ENCODE measurements at places on chromosomes 5 and 9.

DNA sequence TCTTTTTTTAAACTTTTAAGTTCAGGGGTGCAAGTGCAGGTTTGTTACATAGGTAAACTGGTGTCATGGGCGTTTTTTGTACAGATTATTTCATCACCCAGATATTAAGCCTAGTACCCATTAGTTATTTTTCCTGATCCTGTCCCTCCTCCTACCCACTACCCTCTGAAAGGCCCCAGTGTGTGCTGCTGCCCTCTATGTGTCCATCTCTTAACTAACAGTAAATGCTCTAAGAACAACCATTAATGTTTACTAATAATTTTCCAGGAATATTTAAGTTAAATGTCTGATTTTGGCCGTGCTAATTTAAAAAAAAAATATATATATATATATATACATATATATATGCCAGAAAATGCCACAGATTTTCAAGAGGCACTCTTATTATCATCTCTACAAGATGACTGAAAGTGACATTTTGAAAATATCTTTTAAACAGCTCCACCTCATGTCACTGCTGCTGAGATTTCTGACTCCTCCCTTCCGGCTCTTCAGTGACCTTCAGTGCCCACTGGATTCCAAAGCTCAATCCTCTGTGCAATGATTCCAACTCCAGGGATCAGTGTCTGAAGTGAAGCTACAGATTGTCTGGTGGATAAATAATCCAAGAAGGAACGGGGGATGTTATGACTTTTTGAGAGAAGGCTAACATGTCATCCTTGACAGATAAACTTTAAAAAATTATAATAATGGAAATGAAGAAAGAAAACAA, 46.7 kb upstream of the HNRNPA0 start:
- no peak for DNase-seq

GRCh38 chr5:159419576-159419975, 89.3 kb upstream of the IL12B start:
- no peak for DNase-seq

- no peak for DNase-seq
These were observed 155.6 kb upstream of the VLDLR start for GRCh38 chr9:2465921-2466460.

- no peak for DNase-seq
These were observed 356.3 kb downstream of the BNC2 start for GRCh38 chr9:16514131-16514530.

GRCh38 chr5:163432544-163432943, 4.9 kb upstream of the CCNG1 start:
- no peak for DNase-seq

GRCh38 chr5:54758038-54758437, 227.4 kb downstream of the ESM1 start:
- DNase-seq: no peak

- no peak for DNase-seq
These were observed 143.4 kb downstream of the MYO10 start for GRCh38 chr5:16792598-16793275.

- DNase-seq: no peak
These were observed 10.5 kb downstream of the PTTG1 start for GRCh38 chr5:160432196-160432595.

DNA sequence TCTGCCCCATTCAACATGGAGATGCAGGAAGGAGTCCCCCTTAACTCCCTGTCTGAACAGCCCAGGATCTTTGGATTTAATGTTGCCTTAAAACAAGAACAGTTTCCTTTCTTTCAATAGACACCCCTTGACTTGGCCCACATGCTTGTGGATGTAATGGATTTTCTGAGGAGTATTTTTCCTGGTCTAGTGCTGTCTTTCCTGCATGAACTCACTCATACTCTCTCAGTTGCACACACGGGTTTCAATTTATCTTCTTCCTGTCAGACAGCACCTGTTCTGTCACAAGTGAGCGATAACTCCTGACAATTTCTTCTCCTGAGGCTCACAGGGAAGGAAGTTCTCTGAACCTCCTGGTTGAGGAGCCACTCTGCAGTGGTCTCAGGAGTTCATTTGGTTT, 85.1 kb downstream of the ACER2 start:
- no peak for DNase-seq

DNA sequence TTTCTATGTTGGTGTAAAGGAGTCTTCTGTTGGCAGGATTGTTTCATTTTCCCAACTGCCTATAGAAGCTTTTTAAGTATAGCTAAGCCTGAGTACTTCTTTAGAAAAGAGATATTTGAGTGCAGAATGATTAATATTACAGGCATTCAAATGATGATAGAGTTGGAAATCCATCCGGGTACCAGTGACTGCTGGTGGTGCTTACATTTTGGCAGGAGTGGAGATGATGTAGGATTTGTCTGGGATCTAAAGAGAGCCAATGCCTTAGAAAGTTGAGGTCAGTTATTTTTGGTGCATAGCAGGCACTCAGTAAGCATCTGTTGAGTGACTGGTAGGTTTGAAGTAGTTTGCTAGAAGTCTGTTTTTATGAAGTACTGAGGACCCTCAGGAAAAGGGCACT, 433.5 kb downstream of the DMAC1 start:
- DNase-seq: no peak

DNA sequence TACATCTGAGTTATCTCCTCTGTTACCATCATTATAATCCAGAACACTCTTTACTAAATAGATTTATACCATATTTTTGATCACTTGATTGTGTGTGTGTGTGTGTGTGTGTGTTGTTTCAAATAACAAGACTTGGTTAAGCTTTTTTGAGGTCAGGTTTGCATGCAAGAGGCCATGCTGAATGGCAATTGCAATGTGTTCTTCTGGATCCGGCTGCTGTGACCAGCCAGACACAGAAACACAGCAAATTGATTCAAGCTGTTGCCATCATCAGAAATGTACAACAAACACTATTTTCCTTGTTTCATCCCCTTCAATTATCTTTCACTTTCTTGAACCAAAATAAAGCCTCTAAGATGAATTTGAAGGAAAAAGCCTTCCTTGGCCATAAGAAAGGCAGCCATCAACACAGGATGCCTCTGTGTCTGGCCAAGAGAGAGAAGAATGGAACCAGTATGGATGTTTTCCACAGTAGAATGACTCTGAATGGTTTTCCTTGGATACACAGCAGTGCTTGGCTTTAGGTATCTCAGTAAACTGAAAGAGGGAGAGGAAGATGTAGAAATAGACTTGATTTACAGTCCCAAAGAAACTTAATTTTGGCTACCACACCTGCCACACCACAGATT, 53.9 kb downstream of the DPYSL3 start:
- no peak for DNase-seq

DNA sequence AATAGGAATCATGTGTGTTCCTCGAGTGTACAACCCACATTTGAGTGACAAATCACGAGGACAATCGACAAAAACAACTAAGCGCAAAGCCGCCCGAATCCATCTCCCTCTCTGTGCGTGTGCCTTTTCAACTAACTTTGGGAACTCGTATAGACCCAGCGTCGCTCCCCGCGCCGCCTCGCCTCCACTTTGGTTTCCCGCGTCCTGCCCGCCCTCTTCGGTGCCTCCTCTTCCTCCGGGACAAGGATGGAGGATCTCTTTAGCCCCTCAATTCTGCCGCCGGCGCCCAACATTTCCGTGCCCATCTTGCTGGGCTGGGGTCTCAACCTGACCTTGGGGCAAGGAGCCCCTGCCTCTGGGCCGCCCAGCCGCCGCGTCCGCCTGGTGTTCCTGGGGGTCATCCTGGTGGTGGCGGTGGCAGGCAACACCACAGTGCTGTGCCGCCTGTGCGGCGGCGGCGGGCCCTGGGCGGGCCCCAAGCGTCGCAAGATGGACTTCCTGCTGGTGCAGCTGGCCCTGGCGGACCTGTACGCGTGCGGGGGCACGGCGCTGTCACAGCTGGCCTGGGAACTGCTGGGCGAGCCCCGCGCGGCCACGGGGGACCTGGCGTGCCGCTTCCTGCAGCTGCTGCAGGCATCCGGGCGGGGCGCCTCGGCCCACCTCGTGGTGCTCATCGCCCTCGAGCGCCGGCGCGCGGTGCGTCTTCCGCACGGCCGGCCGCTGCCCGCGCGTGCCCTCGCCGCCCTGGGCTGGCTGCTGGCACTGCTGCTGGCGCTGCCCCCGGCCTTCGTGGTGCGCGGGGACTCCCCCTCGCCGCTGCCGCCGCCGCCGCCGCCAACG, at the start of gene GPR150:
TSS of gene GPR150 (plus strand) at position 58 of the 840 bp plus-strand sequence. CDS start at position 247, 189 bp downstream.
- peak; percentile 48 for DNase-seq

- no peak for DNase-seq
These were observed 76.1 kb downstream of the ADAMTS2 start for GRCh38 chr5:179268966-179269693.

DNA sequence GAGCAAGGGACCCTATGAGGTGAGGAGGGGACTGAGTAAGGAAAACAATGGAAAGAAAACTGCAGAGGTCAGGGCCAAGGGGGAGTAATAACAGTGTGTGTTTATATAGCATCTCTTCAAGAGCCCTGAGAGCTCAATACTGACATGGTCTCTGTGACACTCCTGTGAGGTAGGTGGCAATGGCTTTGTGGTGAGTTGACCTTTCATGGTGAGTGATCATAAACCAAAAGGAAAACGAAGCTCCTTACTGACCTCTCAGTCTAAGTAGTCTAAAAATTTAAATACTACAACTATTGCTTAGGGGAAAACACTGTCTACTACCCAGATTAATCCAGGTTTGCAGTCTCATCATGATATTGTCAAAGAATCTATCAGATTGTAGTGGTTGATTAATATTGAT, 130.9 kb downstream of the SNCAIP start:
- DNase-seq: no peak

- DNase-seq: peak; percentile 13
These were observed 235.3 kb downstream of the SYK start for GRCh38 chr9:91036826-91037510.

- no peak for DNase-seq
These were observed 27.5 kb downstream of the B4GALT1 start for GRCh38 chr9:33139421-33140228.

DNA sequence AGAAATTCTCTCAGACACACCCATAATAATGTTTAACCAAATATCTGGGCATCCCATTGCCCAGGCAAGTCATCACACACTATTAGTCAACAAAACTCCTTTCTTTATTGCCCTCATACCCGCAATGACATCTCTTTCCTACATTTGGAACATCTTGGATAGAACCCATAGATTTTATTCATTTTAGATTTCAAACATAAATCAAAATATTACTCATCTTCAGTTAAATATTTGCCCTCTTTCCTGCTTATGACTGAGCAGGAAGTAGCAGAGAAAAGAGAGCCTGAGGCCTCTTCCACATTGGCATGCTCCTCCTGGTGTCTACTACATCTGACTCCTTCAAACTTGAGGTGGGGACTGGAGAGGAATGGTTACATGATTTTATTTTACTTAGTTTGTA, 592.0 kb downstream of the CHSY3 start:
- DNase-seq: no peak

All from effector memory CD4-positive, alpha-beta T cell (primary cell).